ENCODE measurements at places on chromosomes 7 and 10.

DNA sequence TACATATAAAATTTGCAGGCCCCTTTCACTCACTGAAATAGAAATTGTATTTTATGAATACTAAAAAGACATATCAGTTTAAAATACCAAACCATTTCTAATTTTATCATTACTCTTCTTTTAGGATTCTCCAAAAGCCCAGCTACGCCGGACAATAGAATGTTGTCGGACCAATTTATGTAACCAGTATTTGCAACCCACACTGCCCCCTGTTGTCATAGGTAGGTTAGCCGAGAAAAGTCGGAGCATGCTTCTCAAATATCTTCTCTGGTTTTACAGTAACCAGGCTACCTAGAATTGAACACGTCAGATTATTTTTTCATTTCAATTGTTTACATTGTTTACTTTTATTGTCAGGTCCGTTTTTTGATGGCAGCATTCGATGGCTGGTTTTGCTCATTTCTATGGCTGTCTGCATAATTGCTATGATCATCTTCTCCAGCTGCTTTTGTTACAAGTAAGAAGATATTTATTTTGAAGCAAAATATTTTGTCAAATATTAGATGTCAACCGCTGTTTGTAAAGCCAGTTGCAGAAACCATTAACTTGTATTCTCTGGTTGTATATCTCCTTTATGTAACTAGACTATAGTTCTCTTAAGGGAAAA lies 57.6 kb downstream of the MMRN2 start:
- DNase-seq: peak; percentile 39

GRCh38 chr10:102723989-102724388 lies 9.6 kb downstream of the SFXN2 start:
- no peak for DNase-seq

- no peak for DNase-seq
Measured at GRCh38 chr10:130434446-130435385, 298.5 kb downstream of the GLRX3 start.

- DNase-seq: no peak
Measured at GRCh38 chr7:50274361-50274760, 30.2 kb upstream of the IKZF1 start.

DNA sequence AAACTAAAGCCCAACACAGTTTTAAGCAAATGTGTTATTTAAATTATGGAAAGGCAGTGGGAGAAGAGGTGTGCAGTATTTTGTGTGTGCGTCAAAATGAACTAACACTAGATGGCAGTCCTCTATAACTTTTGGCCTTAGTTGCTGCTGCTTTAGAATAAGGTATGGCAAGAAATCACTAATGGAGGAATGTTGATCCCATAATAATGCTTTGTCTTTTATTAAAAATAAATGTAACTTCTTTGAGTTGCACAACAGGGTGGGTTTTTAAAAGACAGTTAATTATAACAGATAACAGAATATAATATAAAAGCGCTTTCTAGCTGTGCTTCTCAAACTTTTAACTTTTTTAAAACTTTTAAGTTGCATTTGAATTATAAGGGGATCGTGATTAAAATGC lies 56.4 kb downstream of the BBS9 start:
- peak; percentile 34 for DNase-seq

GRCh38 chr10:5634918-5635317 lies 31.5 kb downstream of the ASB13 start:
- DNase-seq: no peak

DNA sequence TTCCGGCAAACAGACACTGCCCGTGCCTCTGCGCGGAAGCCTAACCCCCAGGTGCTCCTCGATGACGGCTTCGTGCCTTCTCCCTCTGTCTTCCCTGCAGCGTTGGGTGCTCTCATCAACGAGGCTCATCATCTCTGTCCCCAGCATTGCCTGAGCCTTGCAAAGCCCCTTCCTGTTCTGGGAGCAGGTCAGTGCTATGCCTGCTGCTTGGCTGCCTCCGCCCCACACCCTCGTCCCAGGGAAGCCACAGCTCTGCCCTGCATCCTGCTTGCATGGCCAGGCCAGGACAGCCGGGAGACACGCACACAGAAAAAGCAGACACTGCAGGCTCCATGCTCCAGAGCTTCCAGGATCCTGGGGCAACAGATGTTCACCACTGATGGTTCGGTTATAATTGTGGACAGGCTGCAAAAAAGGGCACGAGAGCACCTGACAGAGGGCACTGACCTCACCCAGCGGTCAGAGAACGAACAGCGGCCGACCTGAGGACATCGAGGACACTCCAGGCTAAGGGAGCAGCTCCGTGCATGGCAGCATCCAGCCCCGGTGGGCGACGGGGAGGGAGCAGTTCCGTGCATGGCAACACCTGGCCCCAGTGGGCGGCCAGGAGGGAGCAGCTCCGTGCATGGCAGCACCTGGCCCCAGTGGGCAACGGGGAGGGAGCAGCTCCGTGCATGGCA lies 265.5 kb downstream of the PTPRN2 start:
- DNase-seq: no peak

DNA sequence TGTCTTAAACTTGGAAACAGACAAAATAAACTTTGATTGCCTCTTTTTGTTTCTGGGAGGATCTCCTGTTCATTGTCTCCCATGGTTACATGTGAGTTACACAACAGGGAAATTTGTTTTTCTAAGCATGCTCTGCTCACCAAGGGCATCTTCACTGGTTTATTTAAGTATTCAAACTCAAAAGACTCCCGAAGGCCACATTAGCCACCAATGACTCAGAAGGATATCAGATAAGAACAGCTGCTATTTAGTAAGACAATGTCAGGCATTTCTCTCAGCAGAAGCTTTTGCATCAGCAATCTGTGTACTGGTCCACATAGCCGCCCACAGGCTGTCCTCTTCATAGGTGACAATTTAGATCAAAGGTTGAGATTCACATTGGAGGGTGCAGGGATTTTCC lies 19.3 kb downstream of the OR6B1 start:
- no peak for DNase-seq

GRCh38 chr7:128699196-128699712 lies 27.2 kb downstream of the GARIN1A start:
- DNase-seq: no peak

DNA sequence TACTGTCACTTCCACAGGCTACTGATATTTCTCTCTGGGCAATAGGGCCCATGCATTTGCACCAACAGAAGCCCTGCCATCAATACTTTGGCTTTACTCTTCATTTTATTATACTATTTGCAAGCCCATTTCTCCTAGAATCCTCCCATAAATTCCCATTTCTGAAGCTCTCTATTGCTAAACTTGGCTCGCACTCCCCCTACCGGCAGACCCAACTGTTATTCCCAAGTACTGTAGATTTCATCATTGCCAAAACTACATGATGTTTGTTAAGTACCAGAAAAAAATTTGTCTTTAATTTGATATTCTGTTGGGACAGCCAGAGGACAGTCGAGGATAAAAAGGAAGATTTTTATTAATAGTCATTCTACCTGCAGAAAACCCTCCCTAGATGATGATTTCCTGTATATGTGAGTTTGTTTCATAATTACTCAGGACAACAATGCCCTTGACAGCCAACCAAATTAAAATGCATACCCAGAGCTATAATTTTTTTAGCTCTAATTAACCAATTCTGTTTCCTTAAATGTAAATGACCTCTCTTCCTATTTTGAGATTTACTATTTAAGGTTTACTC lies 298.6 kb downstream of the REEP3 start:
- DNase-seq: peak; percentile 59
